Right ventricle myocardium superior (tissue), 1 donor: ENCODE measurements at places on chromosomes 3 and 15.

- DNase-seq, result no peak
Observed at GRCh38 chr3:194247350-194247740, 103.8 kb downstream of the CPN2 start.

DNA sequence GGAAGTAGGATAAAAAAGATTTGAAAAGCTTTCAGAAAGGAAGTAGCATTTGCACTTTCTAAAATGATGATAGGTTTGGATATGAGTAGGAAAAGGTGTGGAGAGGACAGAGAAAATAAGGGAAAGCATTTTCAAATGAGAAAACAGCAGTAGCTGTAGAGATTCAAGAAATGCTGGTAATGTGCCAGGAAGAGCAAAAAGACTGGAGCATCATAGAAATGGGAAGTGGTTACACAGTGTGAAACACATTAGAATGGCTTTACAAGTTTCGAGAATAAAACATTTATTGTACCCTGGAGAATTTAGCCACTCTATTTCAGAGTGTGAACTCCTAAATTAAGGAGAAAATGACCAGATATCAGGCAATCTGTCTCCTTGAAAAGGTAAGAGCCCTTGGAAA lies 108.3 kb upstream of the CHL1 start:
- no peak for DNase-seq

- no peak for DNase-seq
Observed at GRCh38 chr15:67444100-67444499, 76.8 kb upstream of the C15orf61 start.

GRCh38 chr3:141538568-141539240 lies 51.9 kb downstream of the RASA2 start:
- DNase-seq, result no peak

DNA sequence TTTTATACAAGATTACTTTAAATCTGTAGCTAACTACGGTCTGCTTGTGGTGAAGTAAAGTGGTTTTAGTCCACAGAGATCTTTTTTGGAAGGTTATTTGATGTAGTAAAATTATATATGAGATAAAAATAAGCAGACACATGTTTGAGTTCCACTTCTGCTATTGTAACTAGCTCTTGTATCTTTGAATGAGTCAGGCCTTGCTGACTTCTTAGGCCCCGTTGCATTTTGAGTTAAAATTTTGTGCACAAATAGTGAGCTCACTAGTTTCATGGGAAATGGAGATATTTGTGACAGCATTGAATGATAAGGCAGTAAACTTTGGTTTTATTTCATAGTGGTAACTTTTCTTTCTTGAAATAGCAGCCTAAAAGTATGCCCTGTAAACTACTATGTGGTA lies 42.6 kb downstream of the ARIH1 start:
- no peak for DNase-seq

GRCh38 chr15:91214675-91215590 lies 114.9 kb downstream of the SV2B start:
- no peak for DNase-seq

DNA sequence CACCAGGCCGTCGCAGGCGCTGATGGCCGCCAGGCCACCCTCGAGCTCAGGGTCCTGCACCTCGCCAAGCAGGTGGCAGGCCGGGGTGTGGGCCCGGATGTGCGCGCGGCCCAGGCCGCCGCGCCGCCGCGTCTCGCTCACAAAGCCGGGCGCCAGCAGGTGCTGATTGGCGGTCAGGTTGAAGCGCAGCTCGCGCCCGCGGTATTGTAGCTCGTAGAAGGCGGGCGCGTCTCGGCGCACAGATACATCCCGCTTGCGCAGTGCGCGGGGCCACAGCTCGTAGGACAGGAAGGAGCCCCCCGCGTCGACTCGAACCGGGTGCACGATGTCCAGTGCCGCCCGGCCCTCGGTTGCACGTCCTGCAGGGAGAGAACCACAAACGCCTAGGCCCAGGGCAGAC lies 11.1 kb downstream of the ADAMTS7 start:
- DNase-seq, result no peak

- DNase-seq, result no peak
Observed at GRCh38 chr3:166663194-166663593, 716.9 kb downstream of the ZBBX start.

DNA sequence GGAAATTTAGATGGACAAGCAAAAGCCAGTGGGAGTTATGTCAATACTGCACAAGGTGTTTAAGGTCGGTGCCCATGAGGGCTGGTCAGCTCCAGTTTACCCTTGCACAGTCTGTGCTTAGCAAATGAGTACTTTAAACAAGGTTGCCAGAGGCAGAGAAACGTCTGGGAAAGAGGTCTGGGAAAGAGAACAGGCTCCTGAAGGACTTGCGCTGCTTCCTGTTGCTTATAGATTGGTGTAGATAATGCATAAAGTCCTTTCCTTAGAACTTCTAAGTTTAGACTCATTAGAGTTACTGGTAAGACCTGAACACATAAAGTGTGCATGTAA lies 162.6 kb upstream of the P2RY1 start:
- no peak for DNase-seq

DNA sequence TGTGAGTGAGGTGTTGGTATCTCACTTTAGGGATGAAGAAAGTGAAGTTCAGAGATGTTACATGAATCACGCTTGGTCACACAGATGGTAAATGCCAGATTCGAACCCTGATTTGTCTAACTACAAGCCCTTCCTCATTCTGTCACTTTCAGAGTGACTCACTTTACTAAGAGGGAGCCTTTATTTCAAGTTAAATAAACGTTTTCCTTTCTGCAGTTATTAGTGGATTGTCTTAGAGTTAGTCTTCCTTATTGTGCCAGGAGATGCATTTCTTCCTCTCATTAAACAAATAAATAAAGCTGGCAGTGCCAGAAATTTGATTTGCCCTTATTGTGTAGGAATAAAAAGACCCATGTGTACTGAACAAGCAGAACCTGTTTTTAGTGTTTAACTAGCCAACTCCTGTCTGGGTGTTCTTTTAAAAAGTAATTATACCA lies 162.5 kb downstream of the AKAP13 start:
- DNase-seq, result no peak

DNA sequence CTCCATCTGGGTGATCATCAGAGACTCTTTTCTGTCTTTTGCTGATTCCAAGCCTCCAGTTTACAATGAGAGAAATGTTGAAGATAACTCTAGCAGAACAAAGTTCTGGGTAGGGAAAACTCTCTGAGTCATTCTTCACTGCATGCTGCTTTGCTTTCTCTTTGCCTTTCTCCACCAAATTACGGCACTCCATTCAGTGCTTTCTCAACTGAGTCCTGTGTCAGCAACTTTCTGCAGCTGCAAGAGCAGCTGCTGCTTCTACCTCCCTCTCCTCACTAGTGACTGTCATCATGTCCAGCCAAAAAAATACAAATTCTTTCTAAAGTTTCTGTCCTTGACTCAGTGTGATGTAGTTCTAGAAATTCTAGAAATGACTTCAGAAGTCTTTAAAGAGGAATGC lies 953.8 kb downstream of the IGSF11 start:
- DNase-seq, result no peak
